ENCODE measurements at places on chromosomes 12 and 14.

- no peak for DNase-seq
These were observed 183.7 kb downstream of the TMTC3 start for GRCh38 chr12:88325816-88326189.

GRCh38 chr14:103563844-103564505, 1.2 kb downstream of the COA8 start:
- no peak for DNase-seq

DNA sequence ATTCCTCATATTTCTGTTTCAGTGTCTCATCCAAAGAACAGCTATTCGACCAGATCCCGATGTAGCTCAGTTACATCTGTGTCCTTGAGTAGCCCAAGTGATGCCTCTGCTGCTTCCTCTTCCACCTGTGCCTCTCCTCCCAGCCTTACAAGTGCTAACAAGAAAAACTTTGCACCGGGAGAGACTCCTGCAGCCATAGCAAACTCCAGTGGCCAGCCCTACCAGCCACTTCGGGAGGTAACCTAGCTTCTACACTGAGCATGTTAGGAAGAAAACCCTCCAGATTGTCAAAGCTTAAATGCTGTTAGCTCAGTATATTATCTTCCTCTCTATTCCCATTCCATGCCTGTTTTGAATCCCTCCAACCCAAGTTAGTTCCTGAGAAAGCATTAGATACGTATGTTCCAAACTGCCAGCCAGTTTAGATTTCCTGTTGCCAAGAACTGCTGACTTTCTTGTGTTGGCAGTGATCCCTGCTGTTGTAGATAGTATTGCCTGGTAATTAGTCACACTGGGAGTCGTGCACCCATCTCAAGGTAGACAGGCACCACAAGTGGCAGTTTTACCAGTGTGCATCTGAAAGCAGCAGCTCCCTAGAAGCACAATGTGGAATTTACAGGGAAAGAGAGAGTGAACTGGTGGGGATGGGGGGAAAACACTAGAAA, 14.0 kb upstream of the KCNH3 start:
- DNase-seq, result no peak

GRCh38 chr14:21317398-21317797, 37.5 kb downstream of the RPGRIP1 start:
- no peak for DNase-seq

DNA sequence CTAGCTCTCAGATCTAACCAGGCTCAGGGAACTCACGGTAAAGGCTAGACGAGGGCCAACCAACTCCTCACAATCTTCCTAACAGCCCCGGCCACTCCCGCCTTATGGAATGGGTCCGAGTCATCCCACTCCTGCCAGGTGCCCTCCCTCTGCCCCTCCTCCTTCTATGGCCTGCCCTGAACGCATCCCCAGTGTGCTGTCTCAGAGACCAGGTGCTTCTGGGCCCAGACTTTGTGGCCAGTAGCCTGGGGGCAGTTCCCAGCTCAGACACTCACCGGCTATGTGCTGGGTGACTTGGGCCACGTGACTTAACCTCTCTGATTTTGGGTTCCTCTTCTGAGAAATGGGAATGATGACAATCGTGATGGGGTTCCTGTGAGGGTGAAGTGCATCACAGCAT, 22.5 kb downstream of the PAPLN start:
- no peak for DNase-seq

DNA sequence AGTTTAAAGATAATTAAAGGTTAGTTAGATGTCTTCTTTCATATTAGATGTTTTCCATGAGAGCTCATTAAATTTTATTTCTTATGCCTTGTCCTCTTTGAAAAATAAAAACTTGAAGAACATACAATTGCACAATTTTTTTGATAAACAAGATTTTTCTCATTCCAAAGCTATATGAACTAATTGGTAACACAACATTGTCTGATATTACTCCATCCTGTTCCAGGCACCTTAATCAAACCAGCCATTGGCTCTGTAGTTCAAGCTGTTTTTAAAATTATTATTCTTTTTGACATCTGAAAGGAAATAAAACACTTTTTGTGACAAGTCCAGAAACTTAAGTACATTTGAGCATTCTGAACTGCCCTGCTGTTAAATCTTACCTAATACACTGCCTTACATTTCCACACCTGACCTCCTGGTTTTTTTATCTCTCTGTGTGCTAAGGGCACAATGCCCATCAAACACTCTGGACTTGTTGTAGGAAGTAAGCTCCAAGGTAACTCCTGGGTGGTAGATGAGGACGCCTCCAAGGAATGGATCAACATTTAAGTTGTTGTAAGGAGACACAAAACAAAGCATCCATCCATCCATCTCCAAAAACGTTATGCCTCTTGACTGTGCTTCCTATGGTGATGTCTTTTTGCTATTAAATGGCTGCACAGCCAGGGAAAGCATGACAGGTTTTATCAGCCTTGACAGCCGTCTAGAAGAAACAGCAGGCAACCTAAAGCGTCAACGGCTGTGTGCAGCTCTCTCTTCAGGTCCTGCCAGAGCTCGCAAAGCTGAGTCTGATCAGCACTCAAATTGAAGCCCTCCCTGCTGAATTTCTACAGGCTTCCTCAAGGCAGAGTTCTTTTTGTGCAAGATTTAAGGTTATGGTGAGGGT, 449.9 kb upstream of the FLRT2 start:
- DNase-seq, result no peak

- no peak for DNase-seq
These were observed 20.9 kb upstream of the PLXNC1 start for GRCh38 chr12:94127239-94128131.

GRCh38 chr12:19199332-19199731, 69.8 kb downstream of the PLEKHA5 start:
- no peak for DNase-seq

DNA sequence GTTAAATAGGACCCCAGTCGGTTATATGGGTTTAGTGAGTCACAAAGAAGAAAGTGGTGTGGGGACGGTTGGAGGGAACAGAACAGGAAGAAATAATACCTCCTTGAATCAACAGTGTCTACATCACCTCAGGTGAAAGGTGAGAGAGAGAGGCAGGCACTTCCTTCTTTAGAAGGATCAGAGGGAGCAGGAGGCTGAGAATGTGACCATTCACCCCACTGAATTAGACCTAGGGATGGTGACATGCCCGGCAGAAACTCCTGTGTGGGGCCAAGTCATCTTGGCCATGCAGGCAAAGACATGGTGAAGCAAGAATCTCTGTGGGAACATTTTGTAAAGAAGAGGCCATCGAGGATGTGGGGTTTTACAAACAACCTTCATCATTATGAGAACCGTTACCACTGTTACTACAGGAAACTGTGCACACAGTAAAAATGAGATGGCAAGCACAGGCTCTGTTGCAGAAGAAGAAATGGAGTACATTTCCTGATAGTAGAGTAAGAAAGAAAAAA, 1196.9 kb downstream of the VRK1 start:
- no peak for DNase-seq

GRCh38 chr14:91113829-91114078, at the start of gene DGLUCY:
Gene DGLUCY (plus strand): TSS chr14:91114073. CDS start chr14:91160295, 46,222 bp downstream.
- DNase-seq, result peak; percentile 81

DNA sequence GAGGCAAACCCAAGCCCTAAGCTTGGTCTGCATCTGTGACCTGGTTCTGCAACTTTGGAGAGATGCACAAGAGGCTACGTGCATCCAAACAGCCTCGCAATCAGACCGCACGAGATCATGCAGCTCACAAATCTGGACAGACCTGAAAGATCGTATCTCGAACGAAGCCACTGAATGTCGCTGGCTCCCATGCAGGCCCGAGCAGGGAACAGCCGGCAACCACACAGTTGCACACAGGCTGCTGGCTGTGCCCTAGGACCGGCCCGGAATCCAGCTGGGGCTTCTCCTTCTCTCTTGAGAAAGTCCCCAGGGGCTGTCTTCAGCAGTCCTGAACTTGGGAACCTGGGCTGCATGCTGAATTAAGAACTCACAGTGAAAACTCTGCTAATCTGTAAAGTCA, 27.9 kb downstream of the WNT5B start:
- no peak for DNase-seq

DNA sequence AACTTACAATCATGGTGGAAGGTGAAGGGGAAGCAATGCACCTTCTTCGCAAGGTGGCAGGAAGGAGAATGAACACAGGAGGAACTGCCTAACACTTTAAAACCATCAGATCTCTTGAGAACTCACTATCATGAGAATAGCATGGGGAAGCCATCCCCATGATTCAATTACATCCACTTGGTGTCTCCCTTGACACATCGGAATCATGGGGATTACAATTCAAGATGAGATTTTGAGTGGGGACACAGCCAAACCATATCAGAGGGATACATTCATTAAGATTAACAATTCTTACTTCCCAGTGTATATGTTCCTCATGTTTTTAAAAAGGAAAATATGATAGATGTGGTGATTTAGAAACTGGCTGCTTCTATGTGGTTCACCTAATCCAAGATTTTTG, 117.9 kb downstream of the PDE3A start:
- no peak for DNase-seq

DNA sequence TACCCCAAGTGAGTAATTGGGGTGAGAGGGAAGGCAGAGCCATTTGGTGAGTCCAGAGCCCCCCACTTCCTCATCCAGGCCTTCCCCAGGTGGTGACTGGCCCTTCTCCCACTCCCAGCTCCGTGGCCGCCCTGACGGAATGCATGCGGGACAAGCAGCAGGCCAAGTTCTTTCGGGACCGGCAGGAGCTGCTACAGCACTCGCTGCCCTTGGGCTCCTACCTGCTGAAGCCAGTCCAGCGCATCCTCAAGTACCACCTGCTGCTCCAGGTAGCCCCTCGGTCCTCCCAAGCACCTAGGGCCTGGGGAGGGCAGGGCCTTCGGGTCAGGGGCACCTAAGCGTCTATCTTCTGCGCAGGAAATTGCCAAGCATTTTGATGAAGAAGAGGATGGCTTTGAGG, 26.5 kb downstream of the PLEKHG3 start:
- no peak for DNase-seq

DNA sequence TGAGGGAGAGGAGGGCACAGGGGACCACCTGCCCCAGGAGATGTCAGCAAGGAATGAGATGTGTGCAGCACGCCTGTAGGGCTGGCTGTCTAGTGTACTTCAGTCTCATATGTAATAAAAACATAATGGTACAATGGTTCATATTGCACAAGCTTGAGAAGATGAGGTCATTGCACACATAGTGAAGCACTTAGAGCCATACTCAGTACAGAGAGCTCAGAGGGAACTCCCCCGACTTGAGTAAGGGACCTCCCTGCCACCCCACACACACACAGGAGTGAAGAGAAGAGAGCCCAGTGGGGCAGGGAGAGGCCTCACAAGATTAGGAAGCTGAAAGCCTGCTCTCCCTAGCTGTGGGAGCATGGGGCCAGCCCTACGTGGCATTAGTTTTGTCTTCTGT, 61.5 kb downstream of the SLC6A12 start:
- no peak for DNase-seq

DNA sequence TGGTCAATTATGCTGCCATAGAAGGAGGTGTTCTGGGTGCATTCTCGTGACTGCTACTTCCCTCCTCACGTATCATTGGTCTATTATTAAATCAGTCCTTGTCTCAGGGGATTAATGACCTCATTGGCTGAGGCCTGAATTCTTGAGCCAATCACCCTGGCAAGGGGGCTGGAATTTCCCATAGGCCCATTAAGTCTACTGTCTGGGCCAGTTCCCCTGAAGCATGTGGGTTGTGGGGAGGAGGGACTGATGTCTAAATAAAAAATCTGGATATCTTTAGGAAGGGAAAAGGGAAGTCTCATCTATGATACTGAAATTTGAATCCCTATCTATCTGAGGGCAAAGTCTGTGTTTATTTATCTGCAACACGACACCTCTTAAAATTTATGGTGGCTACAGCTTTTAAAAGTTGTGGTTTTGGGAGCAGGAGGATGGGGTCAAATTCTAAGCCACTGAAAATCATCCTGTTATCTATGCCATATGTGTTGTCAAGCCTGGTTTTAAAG, 71.9 kb downstream of the DYRK2 start:
- DNase-seq, result no peak

DNA sequence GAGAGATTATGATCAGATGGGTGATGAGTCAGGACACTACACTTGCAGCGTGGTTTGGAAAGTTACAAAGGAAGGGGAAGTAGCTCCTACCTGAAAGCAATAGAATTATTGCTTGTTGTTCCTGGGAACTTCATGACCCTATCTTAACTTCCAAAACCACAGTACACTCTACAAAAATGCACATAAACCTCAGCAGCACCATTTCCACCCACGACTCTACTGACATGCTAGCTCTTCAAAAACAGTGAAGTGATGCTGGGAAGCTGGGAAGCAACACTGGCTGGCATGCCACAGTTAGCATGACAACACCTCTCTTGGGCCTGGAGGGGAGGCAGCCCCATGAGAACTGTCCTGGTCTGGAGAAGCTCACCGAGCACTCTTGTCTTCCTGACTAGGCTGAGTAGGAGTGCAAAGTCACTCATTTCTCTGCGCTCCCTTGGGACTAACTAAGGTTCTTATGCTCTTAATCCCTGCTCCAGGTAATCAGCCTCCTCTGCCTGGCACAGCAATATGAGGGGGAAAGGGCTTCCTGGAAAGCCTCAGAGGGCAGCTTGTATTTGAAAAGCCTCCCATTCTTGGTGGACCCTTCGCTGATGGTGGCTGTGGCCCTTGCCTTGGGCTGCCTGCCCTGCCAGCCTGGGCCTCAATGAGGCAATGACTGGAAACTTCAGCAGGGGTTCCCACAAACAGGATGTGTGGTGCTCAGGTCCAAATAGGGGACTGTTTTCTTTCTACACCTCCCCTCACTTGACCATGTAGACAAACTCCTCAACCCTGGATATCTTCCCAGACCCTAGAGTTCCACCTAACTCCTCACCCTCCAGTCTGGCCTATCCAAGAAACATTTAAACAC, 1.2 kb downstream of the KRT3 start:
- DNase-seq, result no peak

GRCh38 chr12:39975374-39975918, 130.4 kb downstream of the SLC2A13 start:
- no peak for DNase-seq

GRCh38 chr12:58725400-58726105, 194.8 kb downstream of the LRIG3 start:
- no peak for DNase-seq

DNA sequence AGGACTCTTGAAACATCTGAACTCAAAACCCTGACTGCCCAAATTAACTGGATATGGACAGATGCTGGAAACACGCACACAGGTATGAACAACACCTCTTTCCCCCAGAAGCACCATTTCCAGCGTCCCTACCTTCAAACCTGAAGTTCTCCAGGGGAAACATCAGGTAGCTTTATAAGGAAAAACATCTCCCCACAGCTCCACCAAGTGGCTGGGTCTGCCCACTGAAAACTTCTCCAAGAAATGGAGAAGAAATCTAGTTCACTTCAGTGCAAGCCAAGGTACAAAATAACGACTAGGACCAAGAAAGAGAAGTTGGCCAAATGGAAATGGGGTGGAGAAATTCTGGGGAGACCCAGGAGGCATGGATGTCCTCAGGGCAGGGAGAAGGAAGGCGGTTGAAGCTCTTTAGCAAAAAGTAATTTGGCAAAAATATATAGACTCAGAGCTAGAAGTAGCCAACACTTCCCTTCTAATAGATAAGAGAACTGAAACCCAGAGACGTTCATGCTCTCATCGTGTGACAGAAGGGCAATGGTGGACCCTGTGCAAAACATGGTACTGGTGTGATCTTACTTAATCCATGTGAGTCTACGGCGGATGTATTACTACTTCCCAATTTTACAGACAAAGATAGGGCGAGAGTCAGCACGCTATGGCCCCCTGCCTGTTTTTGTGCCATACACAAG, 10.5 kb upstream of the NUAK1 start:
- DNase-seq, result no peak

Data from H54 (cell line).